ENCODE measurements at places on chromosomes 13 and 19. TPM values are rescaled to one million over a fixed set of nuclear protein-coding genes. Genes with fewer than 3 reads are reported as not detected.

GRCh38 chr19:6092329-6093286, 17.7 kb downstream of the RFX2 start:
- DNase-seq, result peak; percentile 96

DNA sequence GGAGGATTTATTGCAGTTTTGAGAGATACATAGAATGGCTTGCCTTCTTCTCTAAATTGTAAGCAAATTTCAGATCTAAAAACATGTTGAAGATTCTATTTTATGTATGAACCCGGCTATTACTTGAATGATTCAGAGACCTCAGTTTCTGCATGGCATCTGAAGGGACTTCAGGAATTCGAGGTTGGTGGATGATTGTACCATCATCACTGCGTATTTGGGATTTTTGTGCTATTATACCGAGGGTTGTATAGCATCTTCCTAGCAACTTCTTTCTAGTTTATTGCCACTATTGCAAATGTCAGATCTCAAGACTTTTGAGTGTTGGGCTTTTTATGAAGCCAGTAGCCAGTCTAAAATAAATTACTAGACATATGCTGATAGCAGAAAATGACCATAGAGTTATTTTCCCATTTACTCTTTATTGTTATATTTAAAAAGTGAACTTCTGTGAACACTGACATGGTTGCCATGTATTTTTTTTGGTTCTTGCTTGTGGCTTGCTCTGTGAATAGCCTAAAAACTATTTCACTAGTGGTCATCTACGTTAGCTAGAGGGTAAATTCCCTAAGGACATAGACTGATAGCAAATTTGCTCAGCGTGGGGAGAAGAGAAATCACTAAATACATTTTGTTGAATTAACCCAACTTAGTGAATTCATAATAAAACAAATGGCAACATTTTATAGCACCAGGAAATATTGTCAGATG, 70.6 kb upstream of the KLF12 start:
- no peak for DNase-seq

- no peak for DNase-seq
These were observed 1.9 kb upstream of the LMTK3 start for GRCh38 chr19:48513289-48514122.

The ZNF99 gene
- total RNA-seq, result 0.04 TPM

- no peak for DNase-seq
These were observed 5.2 kb downstream of the LCP1 start for GRCh38 chr13:46176756-46177155.

The TFDP1 gene
- 42.3 TPM for total RNA-seq

DNA sequence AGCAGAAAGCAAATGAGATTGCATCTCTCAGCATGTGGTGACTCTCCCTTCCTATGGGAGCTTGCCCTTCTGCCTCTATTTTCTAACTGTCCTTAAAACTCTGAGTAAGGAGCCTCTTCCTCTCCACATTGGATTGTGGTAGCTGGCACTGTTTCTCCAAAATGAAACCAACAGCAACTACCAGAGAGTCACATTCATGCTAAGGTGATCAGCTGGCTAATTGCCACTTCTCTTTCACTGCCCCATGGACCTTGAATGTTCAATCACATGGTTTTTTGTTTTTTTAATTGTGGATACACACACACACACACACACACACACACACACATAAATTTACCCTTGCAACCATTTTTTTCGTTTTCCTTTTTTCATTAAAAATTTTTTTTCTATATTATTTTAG, 154.7 kb upstream of the TSC22D1 start:
- no peak for DNase-seq

The ZNF506 gene
- 44.5 TPM for total RNA-seq
